NCI-H2081 (cell line): ENCODE measurements at places on chromosomes 5 and 9.

GRCh38 chr9:129597355-129598088, 23.4 kb downstream of the C9orf50 start:
- no peak for DNase-seq

- no peak for DNase-seq
Measured at GRCh38 chr5:67844924-67845323, 370.6 kb upstream of the PIK3R1 start.

DNA sequence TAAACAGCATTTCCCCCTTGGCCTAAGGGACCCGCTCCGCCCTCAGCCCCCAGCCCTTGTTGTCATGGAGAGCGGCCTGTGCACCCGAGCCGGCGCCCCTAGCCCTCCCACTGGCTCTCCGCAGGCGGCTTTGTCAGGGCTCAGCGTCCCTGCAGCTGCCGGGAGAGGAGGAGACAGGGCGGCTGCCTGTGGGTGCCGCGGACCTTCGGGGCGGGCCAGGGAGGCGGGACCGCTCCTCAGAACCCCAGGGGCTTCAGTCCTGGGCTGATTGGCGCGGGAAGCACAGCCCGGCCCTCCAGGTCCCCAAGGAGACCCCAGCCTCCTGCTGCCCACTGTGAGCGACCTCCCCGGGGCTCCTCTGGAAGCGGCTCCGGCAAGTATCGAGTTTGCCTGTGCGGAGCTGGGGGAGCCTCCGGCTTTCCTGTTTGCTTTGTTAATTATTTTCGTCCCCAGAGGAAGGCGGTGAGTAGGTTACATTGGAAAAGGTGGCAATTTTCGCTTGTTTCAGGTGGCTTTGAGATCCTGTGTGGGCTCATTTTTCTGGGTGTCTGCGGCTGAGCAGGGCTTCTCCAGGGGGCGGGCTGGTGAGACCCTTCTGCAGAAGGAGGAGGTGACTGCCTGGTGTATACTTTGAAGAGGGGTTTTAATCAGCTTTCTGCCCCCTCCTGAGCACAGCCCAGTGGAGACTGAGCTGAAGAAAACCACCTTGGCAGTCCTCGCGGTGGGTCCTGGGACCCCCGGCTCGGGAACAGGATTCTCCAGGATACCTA, at the start of gene FGD3:
Gene FGD3, plus strand, starts transcription at position 256 of the 770 bp plus-strand sequence. CDS start 28,734 bp downstream, outside the sequence.
- peak; percentile 81 for DNase-seq

GRCh38 chr5:94691949-94692348, 73.5 kb downstream of the SLF1 start:
- DNase-seq, result peak; percentile 8

DNA sequence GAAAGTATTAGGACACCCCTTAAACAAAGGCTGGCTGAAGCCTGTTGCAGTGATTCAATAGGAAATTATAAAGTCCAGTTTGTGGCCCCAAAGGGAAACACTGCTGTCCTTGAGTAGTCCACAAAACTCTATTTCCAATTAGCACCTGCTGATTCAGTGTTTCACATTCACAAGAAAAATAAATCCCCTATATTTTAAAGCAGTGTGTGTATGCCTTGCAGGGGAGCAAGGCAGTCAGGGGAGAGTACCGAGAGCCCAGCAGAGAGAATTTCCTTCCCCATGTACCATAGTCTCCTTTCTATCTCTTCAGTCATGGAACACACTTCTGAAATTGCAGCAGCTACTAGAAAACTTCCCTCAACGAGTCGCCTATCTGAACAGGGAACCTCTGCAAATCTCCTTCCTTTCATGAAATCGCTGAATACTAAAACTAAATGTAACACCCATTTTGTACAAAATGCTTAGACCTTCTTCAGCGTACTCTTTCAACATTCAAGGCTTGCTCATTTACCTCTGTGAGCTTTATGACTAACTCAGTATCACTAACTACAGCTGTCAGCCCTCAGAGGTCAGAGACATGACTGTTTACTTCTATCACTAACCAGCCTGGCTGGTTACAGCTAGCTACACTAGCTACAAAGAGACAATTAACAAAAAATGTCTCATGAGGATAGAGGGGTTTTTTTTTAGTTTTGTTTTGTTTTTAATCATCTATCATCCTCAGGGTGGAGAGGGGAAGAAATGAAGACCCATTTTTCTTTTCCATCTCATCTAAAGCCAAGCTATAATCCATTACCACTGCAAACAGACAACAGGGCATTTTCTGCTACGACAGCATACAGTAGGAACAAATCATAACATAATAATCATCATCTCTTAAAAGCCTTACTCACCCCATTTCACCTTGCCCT, 188.7 kb downstream of the EBF1 start:
- no peak for DNase-seq

GRCh38 chr9:129320575-129321285, 142.7 kb upstream of the IER5L start:
- peak; percentile 25 for DNase-seq

GRCh38 chr5:40572937-40573336, 106.8 kb upstream of the PTGER4 start:
- DNase-seq, result no peak

GRCh38 chr5:172939071-172939470, 20.2 kb upstream of the RPL26L1 start:
- peak; percentile 8 for DNase-seq
